Smooth muscle cell of the coronary artery (primary cell): ENCODE measurements at places on chromosomes 7 and 10. TPM values are rescaled to one million over a fixed set of nuclear protein-coding genes. Genes with fewer than 3 reads are reported as not detected.

The ZNF487 gene
- total RNA-seq: 2.8 and 5.6 TPM in 2 replicates

The MNX1 gene
- total RNA-seq: not detected in 2 replicates

The PALD1 gene
- total RNA-seq: 1.1 and 1.7 TPM in 2 replicates

The SLC29A3 gene
- 0.75 and 2.7 TPM in 2 replicates for total RNA-seq

The VAX1 gene
- total RNA-seq: not detected in 2 replicates

The SLC13A4 gene
- 0.08 and 0.12 TPM in 2 replicates for total RNA-seq

The GRID2IP gene
- total RNA-seq: not detected in 2 replicates
